ENCODE measurements at places on chromosomes 1 and 21.

- DNase-seq, result no peak
Measured at GRCh38 chr1:11064942-11065341, 5.1 kb upstream of the SRM start.

GRCh38 chr1:224565611-224566406 is 50.3 kb upstream of the CNIH3 start:
- DNase-seq, result no peak

GRCh38 chr1:228108742-228109072 is 392 bp downstream of the MRPL55 start:
- no peak for DNase-seq

DNA sequence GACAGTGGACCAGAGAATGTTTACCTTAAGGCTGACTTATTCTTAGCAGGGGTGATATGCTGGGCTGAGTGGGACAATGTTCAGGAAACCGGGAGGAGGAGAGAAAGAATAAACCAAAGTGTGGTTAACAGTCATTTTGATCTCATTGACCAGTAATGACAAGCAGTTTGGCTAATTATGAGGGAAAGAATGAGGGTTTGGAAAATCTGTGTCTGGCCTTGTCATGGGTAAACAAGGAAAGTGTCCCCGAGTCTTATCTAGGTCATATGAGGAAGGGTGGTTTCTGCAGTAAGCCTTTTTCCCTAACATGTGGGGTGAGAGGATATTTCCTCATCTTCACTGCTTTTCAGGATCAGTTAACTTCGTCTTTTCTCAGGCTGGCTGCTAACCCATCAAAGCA is 155.0 kb downstream of the TPR start:
- DNase-seq, result no peak

- DNase-seq, result no peak
Measured at GRCh38 chr1:160630523-160631451, 16.1 kb downstream of the SLAMF1 start.

DNA sequence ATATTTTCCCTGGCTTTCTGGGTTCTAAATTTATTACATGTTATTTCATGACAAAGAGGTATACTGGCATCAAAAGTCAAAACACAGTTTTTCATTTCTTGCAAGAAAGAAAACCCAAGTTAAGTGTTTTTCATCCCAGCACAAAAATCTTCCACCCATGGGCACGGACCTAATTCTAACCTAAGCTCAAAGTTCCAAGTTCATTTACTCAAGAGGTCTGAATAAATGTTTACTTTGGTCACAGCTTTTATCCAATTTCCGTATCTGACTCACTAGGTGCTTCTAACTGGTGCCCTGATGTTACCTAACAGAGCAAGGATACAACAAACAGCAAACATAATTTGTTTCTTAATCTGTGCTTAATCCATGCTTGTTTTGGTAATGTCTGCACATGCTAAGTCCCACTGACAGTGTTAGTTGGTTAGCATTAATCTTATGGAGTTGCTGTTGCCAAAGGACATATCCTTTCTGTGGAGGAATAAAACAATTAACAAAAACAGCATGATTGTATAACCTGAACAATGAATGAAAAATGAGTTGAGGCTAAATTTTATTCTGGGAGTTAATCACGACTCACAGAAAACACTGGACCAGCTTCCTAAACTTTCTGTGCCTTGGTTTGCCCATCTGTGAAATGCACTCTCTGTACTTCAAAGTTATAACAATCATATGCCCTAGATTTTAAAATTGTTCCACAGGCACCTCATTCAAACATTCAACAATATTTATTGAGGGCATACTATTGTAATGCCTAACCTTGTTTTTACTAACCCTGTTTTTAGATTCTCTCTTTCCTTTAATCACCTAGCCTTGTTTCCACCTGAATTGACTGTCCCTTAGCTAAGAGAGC is 4.2 kb upstream of the CHD1L start:
- no peak for DNase-seq

DNA sequence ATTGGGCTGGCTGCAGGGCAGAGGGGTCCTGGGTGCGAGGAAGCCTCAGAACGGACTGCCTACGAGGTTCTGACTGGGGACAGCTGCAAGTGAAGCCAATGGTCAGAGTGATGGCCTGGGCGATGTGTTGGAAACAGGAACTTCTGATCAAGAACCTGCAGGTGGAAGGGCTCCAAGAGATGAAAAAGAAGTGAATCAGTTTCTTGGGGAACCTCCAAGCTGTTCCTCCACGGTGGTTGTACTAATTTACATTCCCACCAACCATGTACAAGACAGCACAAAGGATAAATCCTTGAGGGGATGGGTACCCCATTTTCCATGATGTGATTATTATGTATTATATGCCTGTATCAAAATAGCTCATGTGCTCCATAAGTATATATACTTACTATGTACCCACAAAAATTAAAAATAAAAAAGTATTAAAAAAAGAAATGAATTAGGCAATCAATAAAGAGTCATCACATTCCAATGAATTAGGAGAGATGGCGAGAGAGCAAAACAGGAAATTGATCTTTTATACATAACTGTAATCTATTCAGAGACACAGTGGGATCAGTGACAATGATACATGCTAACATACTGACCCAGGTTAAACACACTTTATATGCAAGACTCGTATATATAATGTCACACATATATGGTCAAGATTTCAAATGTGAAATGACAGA is 58.1 kb downstream of the PTPN14 start:
- DNase-seq, result no peak

DNA sequence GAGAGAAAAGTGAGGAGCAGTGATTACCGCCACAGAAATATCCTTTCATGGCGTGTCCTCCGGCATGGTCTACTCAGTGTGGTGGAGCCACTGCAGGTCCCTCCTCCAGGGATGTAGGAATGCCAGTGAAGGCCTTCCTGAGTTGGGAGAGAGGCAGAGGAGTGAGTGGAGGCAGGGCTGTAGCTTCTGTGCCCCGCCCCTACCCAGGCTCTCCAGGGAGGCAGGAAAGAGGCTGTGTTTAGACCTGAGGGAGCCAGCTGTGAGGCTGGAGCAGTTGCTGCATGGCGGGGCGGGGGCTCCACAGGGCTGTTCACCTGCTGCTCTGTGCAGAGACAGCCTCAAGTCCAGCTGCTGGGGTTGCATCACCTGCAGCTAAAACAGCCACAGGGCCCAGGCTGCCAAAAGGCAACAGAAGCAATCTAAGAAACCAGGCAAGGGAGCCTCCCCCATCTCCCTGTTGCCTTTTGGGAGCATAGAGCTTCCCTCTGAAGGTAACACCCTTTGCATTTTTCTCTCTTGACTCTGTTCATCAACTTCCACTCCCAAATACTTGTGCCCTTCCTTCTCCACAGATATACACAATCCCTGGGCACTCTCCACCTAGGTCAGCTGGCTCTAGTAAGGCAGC is 801 bp upstream of the ANXA9 start:
- no peak for DNase-seq

- DNase-seq, result no peak
Measured at GRCh38 chr1:201917362-201918033, 28.8 kb downstream of the SHISA4 start.

DNA sequence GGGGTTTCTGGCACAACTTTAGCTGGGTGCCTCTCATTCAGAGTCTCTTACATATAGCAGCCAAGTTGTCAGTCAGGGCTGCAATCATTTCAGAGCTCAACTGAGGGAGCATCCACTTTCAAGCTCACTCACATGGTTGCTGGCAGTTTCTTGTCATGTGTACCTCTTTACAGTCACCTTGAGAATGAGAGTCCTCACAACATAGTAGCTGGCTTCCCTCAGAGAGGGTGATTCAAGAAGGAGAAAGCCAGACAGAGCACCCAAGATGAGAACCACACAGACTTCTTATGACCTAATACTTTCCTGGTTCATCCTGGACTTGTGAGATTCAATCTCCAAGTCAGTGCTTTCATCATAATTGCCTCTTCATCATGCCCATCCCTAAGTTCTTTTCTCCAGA is 57.2 kb downstream of the DPT start:
- no peak for DNase-seq

DNA sequence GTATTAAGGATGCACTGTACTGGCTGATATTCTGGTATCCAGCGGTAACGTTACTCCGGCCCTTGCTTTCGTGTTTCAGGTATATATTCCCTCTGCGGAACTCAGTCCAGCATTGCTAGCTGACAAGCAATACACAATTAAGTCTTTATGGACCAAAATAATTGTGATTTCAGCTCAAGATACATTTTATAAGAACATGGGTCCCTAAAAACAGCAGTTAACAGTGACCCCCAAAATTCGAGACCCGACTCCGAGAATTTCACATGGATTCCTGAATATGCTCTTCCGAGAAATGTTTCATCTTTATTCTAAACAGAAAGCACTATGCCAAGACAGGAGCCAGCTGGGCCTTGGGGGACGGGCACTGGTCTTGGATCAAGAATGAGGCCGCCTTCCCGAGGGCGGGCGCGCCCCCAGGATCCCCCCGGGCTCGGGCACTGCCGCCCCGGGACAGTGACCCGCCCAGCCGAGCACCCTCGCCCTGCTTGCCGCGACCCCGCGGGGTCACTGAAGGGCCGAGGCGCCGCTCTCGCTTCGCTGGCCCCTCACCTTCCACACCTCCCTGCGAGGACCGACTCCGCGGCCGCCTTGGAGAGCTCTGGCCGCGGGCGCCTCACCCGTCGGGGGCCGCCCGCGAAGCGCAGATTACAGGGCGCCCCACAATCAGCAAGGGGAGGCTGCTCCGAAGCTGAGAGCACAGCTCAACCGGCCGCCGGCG is 610 bp downstream of the SCYL3 start:
- no peak for DNase-seq

DNA sequence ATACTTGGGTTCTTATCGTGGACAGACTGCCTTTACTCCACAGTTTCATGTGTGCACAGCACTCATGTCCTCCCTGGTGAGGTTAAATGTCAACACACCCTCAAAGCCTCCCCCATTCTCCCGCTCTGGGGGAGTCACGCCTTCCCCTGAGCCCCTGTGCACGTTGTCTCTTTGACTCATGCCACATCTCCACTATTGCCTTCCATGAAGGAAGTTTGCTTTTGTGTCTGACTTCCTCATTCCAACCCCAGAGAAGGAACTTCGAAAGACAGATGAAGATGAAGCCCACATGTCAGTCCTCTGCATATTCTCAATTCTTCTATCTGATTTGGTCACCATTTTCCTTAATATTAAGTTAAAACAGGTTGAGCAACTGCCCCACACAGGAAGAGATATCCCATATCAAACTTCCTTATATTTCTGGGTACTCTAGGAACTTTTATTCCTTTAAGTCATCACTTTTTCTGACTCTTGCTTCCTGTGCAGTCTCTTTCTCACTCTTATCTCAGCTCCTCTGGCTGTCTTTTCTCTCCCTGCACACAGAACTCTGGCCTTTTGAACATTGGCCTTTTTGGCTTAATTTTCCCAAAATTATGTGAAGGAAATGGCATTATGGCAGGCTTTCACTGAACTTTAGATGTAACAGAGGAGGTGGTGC is 41.5 kb downstream of the C4BPA start:
- no peak for DNase-seq

DNA sequence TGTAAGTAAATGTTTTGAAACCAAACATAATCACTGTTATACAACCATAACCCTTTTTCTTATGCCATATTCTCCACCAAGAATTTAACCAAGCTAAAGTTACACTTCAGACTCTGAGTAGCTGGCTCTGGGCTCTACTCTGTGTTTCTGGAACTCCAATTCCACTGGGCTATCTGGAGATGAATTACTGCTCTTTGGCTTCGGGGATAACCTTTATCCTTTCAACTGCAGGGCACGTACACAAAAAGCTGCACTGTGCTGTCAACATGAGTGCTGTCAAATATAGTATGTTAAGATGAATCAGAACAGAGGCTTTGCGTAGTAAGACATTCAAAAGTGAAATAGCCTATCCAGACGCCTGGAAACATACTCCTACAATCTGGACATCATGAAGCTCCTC is 500.6 kb downstream of the LTN1 start:
- no peak for DNase-seq

GRCh38 chr1:219988387-219988786 is 57.9 kb downstream of the EPRS1 start:
- no peak for DNase-seq

GRCh38 chr1:240714568-240715292 is 102.8 kb upstream of the GREM2 start:
- no peak for DNase-seq

DNA sequence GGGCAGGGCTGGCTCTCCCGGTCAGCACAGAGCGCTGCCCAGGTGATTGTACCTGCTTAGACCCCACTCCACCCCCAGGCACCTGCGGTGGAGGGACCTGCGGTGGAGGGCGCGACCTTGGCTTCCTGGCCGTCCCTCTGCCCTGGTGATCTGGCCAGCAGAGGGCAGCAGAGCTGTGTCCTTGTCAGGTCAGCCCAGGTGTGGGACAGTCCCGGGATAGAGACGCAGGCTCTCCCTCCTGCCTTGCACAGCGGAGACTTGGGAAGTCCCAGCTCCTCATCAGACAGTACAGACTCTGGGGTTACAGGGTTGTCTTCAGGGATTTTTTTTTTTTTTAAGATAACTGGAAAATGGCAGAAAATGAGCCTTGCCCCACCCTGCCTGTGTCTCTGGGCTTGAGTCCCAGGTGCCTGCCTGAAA is 10.0 kb downstream of the SLX9 start:
- DNase-seq, result no peak

- DNase-seq, result no peak
Measured at GRCh38 chr1:244289991-244290785, 161.5 kb downstream of the ADSS2 start.

DNA sequence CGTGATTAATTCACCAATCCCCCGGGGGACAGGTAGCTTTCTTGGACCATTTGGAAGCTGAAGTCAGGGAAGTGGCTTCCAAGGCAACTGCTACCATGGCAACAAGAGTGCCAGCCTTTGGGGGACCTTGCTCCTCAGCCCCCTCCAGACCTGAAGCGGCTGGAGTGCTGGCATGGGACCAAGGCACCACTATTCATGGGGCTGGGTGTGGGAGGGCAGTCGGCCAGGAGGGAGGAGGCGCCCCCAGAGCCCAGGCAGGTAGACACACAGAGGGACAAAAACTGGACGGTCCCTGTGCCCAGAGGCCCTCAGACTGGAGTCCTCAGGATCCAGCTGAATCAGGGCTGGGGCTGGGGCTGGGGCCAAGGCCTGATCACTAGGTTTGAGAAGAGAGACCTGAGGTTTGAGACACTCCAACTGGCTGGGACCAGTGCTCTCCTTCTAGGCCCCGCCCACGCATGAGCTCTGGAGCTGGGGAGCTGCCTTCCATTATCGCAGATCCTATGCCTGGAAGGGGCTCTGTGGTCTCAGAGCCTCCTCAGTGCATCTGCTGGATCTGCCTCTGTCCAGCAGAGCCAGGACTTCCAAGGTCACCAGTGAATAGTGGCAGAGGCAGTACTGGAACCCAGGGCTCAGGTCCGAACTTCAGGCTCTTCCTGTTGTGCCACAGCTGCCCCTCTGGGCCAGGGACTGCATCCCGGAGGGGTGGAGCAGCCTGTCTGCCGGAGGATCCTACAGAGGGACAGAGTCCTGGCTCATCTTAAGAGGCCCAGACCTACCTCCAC is 3.3 kb upstream of the KNCN start:
- DNase-seq, result no peak

GRCh38 chr1:206144605-206145004 is 27.4 kb upstream of the AVPR1B start:
- DNase-seq, result no peak
